Suppressor macrophage (primary cell): ENCODE measurements at places on chromosomes 4 and X.

DNA sequence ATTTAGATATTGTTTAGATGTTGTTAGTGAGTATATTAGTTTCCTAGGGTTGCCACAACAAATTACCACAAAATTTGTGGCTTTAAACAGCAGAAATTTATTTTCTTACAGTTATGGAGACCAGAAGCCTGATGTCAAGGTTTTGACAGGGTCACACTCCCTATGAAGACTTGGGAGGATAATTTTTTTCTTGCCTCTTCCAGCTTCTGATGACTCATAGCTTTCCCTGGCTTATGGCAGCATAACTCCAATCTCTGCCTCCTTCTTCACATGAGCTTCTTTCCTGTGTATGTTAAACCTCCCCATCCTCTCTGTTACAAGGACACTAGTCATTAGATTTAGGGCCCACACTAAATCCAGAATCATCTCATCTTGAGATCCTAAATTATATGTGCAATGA lies 20.9 kb upstream of the RAB40A start:
- DNase-seq: no peak

DNA sequence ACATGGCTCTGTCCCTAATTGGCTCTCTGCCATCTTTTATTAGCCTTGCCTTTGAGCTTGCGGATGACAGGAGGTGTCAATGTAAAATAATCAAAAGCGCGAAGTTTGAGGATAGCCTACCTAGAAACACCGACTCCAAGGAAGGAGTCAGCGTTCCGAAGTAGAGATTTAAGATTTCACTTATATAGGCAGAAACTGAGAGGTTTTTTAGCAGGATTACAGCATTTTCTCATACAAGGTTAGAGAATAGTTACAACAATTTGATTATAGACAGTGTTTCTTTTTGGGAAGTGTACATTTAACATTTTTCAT lies 499 bp upstream of the NFXL1 start:
- no peak for DNase-seq

- DNase-seq: no peak
Observed at GRCh38 chr4:112448306-112449132, 67.5 kb downstream of the NEUROG2 start.

DNA sequence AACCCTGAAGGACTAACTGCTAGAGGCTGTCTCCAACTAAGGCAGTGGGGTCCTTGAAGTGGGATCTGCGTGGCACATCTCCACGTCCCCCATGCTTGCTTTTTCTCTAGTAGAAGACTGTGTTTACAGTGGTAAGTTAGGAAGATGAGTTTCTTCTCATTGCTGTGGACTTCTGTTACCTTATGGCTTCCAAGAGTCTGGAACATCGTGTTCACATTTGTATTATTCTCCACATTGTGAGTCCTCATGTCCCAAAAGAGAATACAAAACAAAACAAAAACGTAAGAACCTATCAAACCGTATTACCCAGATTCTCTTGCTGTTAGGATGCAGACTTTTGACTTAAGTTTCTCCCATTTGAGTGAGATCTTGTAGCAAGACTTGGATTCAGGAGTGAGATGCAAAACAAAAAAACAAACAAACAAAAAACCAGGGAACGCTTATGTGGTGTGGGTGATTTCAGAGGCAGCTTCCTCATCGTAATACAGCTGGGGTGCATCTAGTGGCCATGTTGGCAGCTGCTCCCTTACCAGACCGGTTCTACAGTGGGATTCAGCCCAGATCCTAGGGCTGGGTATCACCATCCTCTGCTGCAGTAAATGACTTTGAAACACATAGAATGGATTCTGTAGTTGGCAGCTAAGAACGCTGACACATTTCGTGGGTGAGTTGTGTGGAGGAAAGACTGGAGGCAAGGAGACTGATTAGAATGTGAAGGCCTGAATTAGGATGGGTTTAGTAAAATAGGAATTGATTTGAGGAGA lies 41.3 kb downstream of the TMEM131L start:
- DNase-seq: no peak

GRCh38 chr4:117466388-117466787 lies 381.0 kb upstream of the TRAM1L1 start:
- DNase-seq: no peak

GRCh38 chrX:145003443-145003842 lies 243.9 kb upstream of the SPANXN1 start:
- no peak for DNase-seq

GRCh38 chr4:57048590-57049304 lies 61.4 kb downstream of the IGFBP7 start:
- no peak for DNase-seq

DNA sequence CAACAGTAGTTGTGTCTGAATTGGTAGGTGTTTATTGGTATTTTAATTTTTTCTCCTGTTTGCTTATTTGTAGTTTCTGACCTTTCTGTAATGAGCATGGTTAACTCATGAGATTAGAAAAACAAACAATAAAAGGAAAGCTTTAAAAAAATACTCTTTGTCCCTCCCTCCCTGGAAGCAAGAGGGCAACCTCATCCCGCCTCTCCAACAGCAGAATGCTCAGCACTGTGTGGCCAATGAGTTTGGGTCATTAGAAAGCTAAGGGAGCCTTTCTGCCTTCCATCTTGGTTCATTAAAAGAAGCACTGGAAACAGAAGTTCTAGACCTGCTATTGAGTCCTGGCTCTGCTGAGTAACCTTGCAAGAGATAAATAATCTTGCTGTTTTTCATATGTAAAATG lies 33.9 kb downstream of the TRPC5 start:
- DNase-seq: no peak

DNA sequence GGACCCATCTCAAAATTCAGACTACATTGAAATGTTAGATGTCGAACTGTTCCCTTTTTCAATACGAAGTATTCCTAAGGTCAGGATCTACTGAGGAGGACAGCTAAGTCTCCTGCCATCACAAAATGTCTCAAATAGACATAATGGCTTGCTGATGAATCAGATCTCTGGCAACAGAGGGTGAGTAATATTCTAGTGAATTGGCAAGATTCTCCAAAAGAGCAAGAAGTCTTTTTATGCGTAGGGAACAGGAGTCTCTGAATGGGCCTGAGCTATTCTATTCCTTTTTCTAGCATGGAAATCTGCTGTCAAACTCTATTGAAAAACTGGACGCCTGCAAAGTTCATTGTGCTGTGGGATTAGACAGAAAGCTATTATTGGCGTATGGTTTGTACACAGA lies 145.4 kb downstream of the FNIP2 start:
- peak; percentile 60 for DNase-seq

GRCh38 chrX:27251369-27251768 lies 211.8 kb downstream of the PPP4R3C start:
- DNase-seq: no peak

DNA sequence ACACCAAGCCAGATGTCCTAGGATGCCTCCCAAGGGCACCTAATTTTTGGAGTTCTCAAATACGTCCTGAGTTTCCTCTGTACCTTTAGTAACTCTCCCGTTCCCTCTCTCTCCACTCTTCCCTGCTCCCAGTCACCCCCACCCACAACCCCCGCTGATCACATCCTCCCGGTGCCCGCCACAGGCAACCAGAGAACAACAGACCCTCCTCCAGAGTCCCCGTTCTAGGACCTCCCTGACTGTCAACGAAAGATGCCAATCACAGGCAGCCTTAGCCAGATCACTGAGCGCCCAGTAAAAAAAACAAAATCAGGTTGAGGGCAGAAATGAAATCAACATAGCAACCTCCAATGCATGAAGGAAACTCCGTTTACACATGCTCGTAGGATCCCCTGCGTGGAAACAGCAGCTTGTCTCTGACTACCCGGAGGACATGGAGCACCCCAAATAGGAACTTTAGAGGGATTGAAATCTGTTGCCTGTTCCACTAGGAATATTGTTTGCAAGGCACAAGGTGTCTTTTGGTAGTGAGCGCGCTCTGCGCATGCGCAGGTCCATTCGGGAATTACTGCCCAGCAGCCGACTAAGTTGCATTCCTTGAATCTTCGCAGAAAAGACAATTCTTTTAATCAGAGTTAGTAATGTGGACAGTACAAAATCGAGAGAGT lies at the start of gene GABRB1:
TSS of gene GABRB1 (plus strand) at position 557 of the 668 bp plus-strand sequence.
- peak; percentile 6 for DNase-seq

GRCh38 chr4:9988363-9988749 lies 32.9 kb downstream of the SLC2A9 start:
- no peak for DNase-seq

DNA sequence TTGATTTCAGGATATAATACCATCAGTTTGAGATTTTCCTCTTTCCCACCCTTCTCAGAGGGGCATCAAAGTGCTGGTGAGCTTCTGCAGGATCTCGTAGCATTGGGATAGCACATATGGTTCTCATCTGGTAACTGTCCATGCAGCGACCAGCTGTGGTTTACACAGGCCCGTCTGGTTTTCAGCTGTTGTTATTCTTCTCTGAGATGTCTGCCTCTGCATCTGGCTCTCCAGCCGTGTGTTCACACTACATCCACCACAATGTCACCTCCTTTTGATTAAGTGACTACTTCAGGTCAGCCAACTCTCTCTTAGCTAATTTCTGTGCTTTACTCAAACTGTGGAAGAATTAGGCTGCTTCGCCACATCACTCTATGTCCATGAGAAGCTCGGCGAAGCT lies 676.7 kb upstream of the TENM3 start:
- no peak for DNase-seq

DNA sequence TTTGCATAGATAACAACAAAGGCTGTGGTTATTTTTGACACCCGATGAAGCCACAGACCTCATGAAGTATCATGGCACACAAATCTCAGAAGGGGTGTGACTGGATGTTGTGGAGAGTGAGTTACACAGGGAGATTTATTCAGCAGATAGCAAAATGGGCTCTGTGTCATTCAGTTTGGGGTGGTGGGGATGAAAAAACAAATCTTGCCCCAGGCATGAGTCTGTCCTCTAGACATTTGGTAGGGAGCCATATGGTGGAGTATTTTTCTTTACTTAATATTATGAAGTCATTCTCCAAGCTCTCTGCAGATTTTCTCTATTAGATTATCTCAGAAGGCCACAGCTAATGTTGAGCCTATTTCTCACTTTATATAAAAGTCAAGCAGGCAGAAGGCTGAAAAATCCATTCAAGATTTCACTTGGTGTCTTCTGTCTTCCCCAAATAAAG lies 277.1 kb upstream of the TENM3 start:
- DNase-seq: no peak

- no peak for DNase-seq
Observed at GRCh38 chr4:141630854-141631253, 5.5 kb upstream of the IL15 start.

GRCh38 chr4:147840838-147841738 lies 109.2 kb downstream of the ARHGAP10 start:
- peak; percentile 56 for DNase-seq

DNA sequence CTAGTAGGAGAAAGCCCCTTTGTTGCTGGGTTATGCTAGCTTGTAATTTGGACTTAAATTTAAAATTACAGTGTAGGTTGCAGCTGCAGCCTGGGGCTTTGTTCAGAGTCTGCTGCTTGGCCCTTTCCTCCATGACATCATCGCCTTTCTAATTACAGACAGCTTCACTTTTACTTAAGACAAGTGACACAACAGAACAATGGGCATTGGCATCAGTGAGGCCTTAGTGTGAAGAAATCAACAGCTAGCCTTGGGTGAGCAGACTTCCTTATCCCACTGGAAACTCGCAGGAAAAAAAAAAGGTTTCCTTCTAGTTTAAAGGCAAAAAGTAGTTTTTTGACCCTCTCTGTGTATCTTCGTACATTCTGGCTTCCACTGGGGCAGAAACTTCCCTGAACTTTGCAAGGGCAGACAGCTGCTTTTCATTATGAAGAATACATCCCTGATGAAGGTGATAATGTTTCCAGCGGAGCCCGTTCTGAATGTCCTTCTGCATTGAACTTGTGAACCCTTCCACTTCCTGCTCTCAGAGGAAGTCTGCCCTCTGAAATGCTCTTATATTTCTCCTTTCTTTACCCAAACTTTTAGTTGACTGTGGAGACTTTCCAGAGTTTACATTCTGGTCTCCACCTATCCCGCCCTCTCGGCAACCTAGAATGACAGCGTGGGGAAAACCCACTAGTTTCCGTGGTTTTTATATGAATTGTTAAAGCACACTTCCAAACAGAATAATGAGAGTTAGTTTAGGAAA lies 123.2 kb upstream of the FAM9C start:
- peak; percentile 66 for DNase-seq

DNA sequence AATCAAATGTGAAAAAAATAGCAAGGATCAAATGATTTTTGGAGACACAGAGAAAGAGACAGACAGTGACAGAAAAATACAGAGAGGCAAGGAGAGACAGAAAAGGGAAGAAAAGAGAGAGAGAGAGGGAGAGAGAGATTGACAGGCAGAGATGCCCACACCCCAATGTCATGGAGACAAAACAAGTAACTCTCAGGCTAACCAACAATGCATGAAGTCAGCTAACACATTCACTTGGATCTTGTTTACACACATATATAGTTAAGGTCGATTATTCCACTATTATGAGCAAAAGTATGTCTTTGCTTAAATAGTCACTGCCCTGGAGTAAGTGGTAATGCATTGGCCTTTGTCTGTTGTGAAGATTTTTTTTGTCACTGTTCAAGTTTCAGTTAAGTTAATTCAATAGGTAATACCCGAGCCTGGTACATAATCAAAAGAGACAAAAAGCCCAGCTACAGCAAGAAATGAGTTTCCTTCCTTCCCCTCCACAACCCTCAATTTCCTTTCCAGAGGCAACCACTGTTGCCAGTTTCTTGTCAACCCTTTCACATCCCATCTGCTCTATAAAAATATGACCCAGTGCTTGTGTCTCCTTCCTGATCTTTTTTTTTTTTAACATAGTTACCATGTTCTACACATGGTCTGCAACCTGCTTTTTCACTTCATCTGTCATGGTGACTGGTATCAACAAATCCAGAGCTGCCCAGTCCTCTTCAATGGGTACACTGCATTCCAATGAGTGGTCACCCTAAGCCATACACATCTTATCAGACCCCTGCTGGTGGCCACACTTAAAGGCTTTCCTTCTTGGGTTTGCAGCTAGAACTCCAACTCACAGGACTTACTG lies 52.1 kb downstream of the PROM1 start:
- DNase-seq: no peak

- no peak for DNase-seq
Observed at GRCh38 chrX:112612558-112612957, 67.2 kb downstream of the LHFPL1 start.

DNA sequence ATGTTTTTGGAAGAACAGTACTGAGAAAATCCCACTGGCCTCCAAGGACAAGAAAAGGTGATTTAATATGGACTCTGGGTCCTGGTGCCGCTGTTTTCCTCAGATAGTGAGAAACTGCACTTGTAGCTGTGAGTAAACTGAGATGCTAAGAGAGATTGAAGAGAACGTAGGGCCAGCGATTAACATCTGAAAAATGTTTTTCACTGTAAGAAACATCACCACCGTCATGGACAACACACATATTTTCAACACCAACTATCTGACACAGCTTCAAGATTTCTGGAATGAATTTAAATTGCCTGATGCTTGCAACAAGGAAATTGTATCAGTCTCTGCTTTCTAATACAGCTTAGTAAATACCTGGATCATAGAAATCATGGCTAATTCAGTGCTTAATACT lies 158.2 kb upstream of the SMIM31 start:
- no peak for DNase-seq

GRCh38 chr4:179596621-179597020 lies 2154.4 kb upstream of the AGA start:
- no peak for DNase-seq

GRCh38 chr4:129246910-129247461 lies 151.0 kb downstream of the C4orf33 start:
- DNase-seq: no peak

GRCh38 chr4:121978172-121978516 lies 26.3 kb upstream of the TRPC3 start:
- DNase-seq: no peak

- DNase-seq: no peak
Observed at GRCh38 chr4:15470128-15470475, 420 bp downstream of the CC2D2A start.

GRCh38 chrX:129510331-129510730 lies 13.0 kb downstream of the SMARCA1 start:
- no peak for DNase-seq
